ENCODE measurements at places on chromosomes 12 and 14.

DNA sequence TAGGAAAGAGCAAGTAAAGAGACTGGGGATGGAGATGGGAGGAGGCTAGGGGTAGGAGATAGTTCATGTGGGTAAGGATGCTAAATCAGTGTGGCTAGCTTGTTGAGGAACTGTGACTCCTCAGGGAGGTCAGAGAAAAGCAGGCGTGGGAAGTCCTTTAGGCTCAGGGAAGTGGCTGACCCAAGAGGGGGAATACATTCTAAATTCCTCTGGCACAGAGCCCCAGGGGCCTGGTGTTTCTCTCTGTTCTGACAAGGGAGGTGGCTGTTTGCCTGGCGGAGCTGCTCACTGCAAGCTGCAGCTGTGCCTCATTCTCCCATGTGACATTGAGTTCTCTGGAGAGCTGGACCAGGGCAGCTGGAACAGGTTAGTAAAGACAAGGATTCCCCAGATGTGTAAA is 152.2 kb upstream of the SLC38A2 start:
- peak overlapping the region; percentile 93 for H3K27ac ChIP-seq
- no peak overlapping the region for H3K4me3 ChIP-seq
- no peaks in the 10 kb centered on the region for H3K36me3 ChIP-seq

- no peaks in the 10 kb centered on the region for H3K4me1 ChIP-seq
- peaks cover 6% of the 10 kb centered on the region for H3K27me3 ChIP-seq
- no peak for DNase-seq
- H3K36me3 ChIP-seq: no peaks in the 10 kb centered on the region
Observed at GRCh38 chr12:29804019-29804418, 20.3 kb upstream of the TMTC1 start.

- peaks cover 3% of the 10 kb centered on the region for H3K27me3 ChIP-seq
- no peak for DNase-seq
- peaks cover 25% of the 10 kb centered on the region for H3K4me1 ChIP-seq
- H3K4me3 ChIP-seq: no peak overlapping the region
- no peak overlapping the region for H3K27ac ChIP-seq
- no peaks in the 10 kb centered on the region for H3K36me3 ChIP-seq
Observed at GRCh38 chr14:74938531-74939495, 15.8 kb upstream of the RPS6KL1 start.

- H3K4me1 ChIP-seq: no peaks in the 10 kb centered on the region
- no peaks in the 10 kb centered on the region for H3K27me3 ChIP-seq
- no peak overlapping the region for H3K4me3 ChIP-seq
- H3K27ac ChIP-seq: no peak overlapping the region
- no peak for DNase-seq
Observed at GRCh38 chr14:106586098-106586704, 1059.8 kb downstream of the TMEM121 start.

GRCh38 chr12:42372154-42372791 is 46.3 kb downstream of the PPHLN1 start:
- H3K27ac ChIP-seq: no peak overlapping the region
- H3K4me3 ChIP-seq: no peak overlapping the region
- no peaks in the 10 kb centered on the region for H3K27me3 ChIP-seq
- peak; percentile 10 for DNase-seq

DNA sequence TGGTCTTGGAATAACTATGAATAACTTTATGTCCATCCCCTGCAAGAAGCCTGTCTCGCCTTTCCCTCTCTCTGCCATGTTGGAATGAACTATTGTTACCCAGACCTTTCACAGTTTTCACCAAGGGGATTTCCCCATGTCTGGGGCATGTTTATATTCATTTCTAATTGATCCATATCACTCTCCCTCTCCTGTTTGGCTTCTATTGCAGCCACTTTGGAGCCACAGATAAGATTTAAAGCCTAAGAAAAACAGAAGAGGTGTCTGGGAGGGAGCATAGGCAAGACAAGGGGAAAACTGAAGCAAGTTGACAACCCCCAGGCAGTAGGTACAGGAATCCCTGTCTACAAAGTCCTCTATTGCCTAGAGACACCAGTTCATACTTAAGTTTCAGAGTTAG is 41.0 kb upstream of the FOXJ2 start:
- H3K36me3 ChIP-seq: no peaks in the 10 kb centered on the region
- DNase-seq: no peak
- H3K4me3 ChIP-seq: no peak overlapping the region
- no peaks in the 10 kb centered on the region for H3K27me3 ChIP-seq
- no peak overlapping the region for H3K27ac ChIP-seq

- no peak for DNase-seq
- H3K27me3 ChIP-seq: no peaks in the 10 kb centered on the region
- H3K4me3 ChIP-seq: no peak overlapping the region
- peaks cover 18% of the 10 kb centered on the region for H3K36me3 ChIP-seq
- no peak overlapping the region for H3K27ac ChIP-seq
Observed at GRCh38 chr12:14505626-14506596, 61.8 kb downstream of the PLBD1 start.

- no peaks in the 10 kb centered on the region for H3K36me3 ChIP-seq
- no peak overlapping the region for H3K4me3 ChIP-seq
- H3K4me1 ChIP-seq: peaks cover 16% of the 10 kb centered on the region
- H3K27me3 ChIP-seq: no peaks in the 10 kb centered on the region
Observed at GRCh38 chr12:76680940-76681339, 83.0 kb upstream of the ZDHHC17 start.

- H3K27me3 ChIP-seq: no peaks in the 10 kb centered on the region
- no peak for DNase-seq
- H3K4me1 ChIP-seq: peaks cover 7% of the 10 kb centered on the region
- H3K4me3 ChIP-seq: no peak overlapping the region
- no peak overlapping the region for H3K27ac ChIP-seq
Observed at GRCh38 chr12:1619587-1619986, 9.4 kb upstream of the WNT5B start.

GRCh38 chr12:52915637-52916036 is 10.8 kb upstream of the KRT8 start:
- H3K4me1 ChIP-seq: no peaks in the 10 kb centered on the region
- no peaks in the 10 kb centered on the region for H3K27me3 ChIP-seq
- no peak overlapping the region for H3K4me3 ChIP-seq
- no peak for DNase-seq
- H3K27ac ChIP-seq: no peak overlapping the region

DNA sequence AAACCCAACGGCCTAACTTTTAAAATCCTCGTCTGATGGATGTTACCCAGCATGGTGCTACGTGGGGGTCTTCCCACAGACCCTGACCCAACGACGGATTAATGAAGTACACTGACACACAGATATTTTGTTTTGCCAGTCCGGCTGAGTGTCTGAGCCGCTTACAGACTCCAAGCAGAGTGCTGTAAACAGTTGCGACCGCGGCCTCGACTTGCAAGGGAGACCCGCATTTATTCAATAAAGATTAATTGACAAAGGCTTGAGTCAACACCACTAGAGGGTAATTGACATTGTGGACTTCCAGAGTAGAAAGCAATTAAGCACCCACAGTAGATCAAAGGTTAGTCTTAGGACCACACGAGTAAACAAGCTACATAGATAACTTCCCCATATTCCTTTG is 1042.4 kb downstream of the AACS start:
- H3K27me3 ChIP-seq: no peaks in the 10 kb centered on the region
- DNase-seq: no peak
- H3K27ac ChIP-seq: no peak overlapping the region
- H3K4me3 ChIP-seq: no peak overlapping the region

DNA sequence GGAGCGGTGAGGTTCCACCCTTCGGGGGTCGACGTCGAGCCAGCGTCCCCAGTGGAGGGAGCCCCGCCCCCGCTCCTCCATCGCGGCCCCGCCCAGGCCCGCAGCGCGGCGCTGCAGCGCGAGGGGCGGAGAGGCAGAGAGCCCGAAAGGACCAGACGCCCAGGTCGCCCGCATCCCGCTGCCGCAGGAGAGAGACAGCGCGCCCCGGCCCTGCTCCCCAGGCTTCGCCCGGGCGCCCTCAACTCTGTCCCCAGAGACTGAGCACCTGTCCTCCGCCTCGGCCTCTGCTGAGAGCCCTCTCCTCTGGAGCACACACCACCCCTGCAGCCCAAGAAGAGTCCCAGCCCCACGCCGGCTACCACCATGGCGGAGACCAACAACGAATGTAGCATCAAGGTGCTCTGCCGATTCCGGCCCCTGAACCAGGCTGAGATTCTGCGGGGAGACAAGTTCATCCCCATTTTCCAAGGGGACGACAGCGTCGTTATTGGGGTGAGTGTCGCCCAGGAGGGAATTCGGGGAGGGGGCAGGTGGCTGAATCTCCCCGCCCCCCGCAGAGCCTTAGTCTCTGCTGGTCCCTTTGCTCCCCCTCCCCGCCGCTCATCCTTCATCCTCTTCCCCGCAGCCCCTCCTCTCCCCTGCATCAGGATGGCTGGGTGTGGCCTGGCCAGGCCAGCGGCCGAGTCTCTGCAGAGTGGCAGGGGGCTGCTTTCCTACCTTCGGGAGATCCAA is at the start of gene KIF5A:
KIF5A (plus strand) TSS at position 136 of the 732 bp plus-strand sequence; CDS start at position 364, 228 bp downstream.
- no peak within 1 kb of the TSS for H3K27ac ChIP-seq
- peaks cover 3% of the 10 kb centered on the region for H3K36me3 ChIP-seq
- H3K4me3 ChIP-seq: peak within 1 kb of the TSS; percentile 69
- peaks cover 10% of the 10 kb centered on the region for H3K27me3 ChIP-seq

DNA sequence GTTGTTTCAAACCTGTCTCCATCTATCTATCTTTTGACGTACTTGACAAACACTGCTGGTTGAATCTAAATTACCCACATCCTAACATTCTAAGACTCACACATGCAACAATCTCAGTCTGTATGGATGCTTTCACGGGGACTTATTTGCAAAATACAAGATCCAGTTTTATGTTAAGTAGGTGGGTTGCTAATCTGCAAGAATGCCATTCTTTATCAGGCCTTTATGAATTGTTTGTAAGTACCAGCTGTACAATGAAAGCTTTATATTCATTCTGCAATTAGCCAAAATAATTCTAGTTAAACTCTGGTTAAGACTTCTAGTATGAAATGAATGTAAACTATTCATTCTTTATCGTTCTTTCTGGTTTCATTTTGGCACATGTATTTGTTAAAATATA is 135.1 kb downstream of the NAV3 start:
- no peaks in the 10 kb centered on the region for H3K27me3 ChIP-seq
- H3K4me1 ChIP-seq: no peaks in the 10 kb centered on the region
- peaks cover 9% of the 10 kb centered on the region for H3K36me3 ChIP-seq
- DNase-seq: peak; percentile 75
- H3K27ac ChIP-seq: no peak overlapping the region

- H3K27ac ChIP-seq: no peak overlapping the region
- no peaks in the 10 kb centered on the region for H3K27me3 ChIP-seq
- no peaks in the 10 kb centered on the region for H3K4me1 ChIP-seq
- no peak for DNase-seq
Observed at GRCh38 chr14:63671987-63672386, 30.3 kb upstream of the WDR89 start.

DNA sequence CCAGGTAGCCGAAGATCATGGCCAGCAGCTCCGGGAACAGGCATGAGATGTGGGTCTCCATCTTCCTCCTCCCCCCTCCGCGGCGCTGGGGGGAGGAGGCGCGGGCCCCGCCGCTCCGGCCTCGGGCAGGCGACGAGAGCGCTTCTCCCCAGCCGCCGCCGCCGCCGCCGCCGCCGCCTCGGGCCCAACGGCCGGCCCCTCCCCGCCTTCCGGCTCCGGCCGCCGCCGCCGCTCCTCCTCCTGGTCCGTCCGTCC is 448 bp downstream of the FBXL14 start:
- H3K4me1 ChIP-seq: peaks cover 53% of the 10 kb centered on the region
- no peak overlapping the region for H3K27ac ChIP-seq
- H3K4me3 ChIP-seq: peak overlapping the region; percentile 65
- no peak for DNase-seq

- no peak for DNase-seq
- no peak overlapping the region for H3K4me3 ChIP-seq
- no peak overlapping the region for H3K27ac ChIP-seq
- H3K36me3 ChIP-seq: no peaks in the 10 kb centered on the region
- H3K4me1 ChIP-seq: peaks cover 11% of the 10 kb centered on the region
Observed at GRCh38 chr14:65301862-65302539, 110.5 kb upstream of the FUT8 start.

GRCh38 chr12:107602446-107602845 is 83.2 kb upstream of the PWP1 start:
- H3K36me3 ChIP-seq: no peaks in the 10 kb centered on the region
- no peak for DNase-seq
- no peaks in the 10 kb centered on the region for H3K4me1 ChIP-seq
- H3K27ac ChIP-seq: no peak overlapping the region
- H3K27me3 ChIP-seq: no peaks in the 10 kb centered on the region

DNA sequence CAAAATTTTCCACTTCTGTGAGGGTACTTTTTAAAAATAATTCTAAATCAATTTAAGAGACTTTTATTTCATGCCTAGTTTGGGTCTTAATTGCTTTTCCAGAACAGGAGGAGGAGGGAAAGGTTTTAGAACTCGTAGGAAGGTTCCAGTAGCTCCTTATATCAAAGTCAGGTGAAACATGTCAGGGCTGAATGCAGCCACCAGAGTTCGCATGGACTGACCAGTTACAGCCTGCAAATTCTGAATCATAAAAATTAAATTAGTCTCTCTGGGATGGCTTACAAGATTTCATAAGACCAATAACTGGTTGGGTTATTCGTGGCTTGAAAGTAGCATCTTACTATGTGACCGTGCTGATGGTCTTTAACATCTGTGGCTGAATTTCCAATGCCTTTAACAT is 397 bp downstream of the BDKRB1 start:
- no peak overlapping the region for H3K27ac ChIP-seq
- H3K4me1 ChIP-seq: peaks cover 21% of the 10 kb centered on the region
- H3K36me3 ChIP-seq: no peaks in the 10 kb centered on the region

- peaks cover 24% of the 10 kb centered on the region for H3K4me1 ChIP-seq
- no peaks in the 10 kb centered on the region for H3K36me3 ChIP-seq
- no peaks in the 10 kb centered on the region for H3K27me3 ChIP-seq
Observed at GRCh38 chr12:79690142-79690637, 574 bp downstream of the PAWR start.

DNA sequence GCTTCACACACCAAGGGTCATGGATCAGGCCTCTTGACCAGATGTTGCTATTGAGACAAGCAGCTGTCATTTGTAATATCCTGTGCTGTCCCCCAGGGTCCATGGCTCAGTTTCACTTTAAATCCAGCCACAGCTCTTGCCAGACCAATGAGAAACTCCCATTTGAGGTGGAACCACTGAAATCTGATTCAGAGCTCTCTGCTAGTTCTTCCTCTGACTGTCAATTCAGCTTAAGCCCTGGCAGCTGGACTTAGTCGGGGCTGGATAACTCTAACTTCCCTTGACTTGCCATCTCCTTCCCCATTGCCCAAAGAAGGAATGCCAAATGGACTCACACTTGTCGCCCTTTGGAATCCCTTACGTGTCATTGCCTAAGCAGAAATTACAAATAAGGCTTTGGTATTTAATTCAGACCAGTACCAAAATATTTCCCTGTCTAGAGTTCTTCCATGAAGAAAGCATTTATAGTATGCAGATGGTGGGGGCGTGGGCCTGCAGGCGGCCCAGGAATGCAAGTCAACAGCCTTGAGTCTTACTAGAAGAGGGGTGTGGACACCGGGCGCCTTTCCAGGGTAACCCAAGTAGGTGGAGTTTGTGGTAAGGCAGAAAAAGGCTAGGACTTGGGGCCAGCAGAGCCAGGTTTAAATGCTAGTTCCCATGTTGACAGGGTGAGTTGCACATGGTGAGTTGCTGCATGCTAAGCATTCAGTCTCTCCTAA is 96.9 kb upstream of the TMPO start:
- peak overlapping the region; percentile 35 for H3K4me3 ChIP-seq
- H3K4me1 ChIP-seq: peaks cover 19% of the 10 kb centered on the region
- H3K27me3 ChIP-seq: no peaks in the 10 kb centered on the region
- DNase-seq: peak; percentile 99
